Diencephalon (tissue), 1 donor: ENCODE measurements at places on chromosomes 3 and 15. TPM values are rescaled to one million over a fixed set of nuclear protein-coding genes. Genes with fewer than 3 reads are reported as not detected.

Gene COL6A5
- total RNA-seq = 0.69 TPM

Gene IL17RE
- total RNA-seq = 1.4 TPM

Gene ARID3B
- 5.1 TPM for total RNA-seq

Gene A4GNT
- total RNA-seq = not detected

Gene NDUFB5
- 145 TPM for total RNA-seq

Gene PLA1A
- 0.23 TPM for total RNA-seq

Gene ANO10
- 48.4 TPM for total RNA-seq

Gene LRRIQ4
- 1.6 TPM for total RNA-seq

Gene SAMD7
- total RNA-seq = not detected

Gene MAP6D1
- total RNA-seq = 9.9 TPM

Gene PSTPIP1
- total RNA-seq = 0.23 TPM

Gene POPDC2
- 0.69 TPM for total RNA-seq

Gene TMEM212
- total RNA-seq = not detected

Gene GOLGA8G
- total RNA-seq = not detected

Gene CAPN3
- total RNA-seq = 2.5 TPM

Gene DBR1
- total RNA-seq = 27.7 TPM

Gene ISLR2
- total RNA-seq = 60.2 TPM

Gene LRRC49
- 133 TPM for total RNA-seq

Gene ZDHHC23
- total RNA-seq = 11.3 TPM

Gene FGF7
- 0.69 TPM for total RNA-seq

Gene USP13
- 15.2 TPM for total RNA-seq

Gene TGM5
- total RNA-seq = not detected
